Right renal cortex interstitium (tissue), 3 donors: ENCODE measurements at places on chromosomes 3 and 15. TPM values are rescaled to one million over a fixed set of nuclear protein-coding genes. Genes with fewer than 3 reads are reported as not detected.

JAGN1 gene
- polyA plus RNA-seq: 48.1 TPM

LRRN1 gene
- polyA plus RNA-seq: 20.1 TPM

MYO5A gene
- polyA plus RNA-seq: 7.9 TPM

CHRD gene
- 8.2 TPM for polyA plus RNA-seq

DNA sequence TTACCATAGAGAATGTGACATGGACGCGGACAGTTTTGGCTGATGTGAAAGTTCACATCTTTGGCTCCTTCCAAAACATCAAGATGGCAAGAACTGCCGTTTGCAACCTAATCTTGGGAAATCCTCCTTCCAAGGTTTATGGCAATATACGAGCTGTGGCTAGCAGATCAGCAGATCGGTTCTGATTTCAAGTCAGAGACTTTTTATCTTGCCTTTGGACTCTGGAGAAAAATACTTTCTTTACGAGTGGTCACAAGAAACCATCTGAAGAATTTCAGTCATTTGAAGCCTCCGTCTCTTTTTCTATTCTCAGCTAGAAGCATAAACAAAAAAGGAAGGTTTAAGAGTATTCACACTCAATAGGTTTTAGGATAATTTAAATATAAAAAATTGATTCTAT lies 153.5 kb upstream of the MEIS2 start:
- DNase-seq: no peak

DNA sequence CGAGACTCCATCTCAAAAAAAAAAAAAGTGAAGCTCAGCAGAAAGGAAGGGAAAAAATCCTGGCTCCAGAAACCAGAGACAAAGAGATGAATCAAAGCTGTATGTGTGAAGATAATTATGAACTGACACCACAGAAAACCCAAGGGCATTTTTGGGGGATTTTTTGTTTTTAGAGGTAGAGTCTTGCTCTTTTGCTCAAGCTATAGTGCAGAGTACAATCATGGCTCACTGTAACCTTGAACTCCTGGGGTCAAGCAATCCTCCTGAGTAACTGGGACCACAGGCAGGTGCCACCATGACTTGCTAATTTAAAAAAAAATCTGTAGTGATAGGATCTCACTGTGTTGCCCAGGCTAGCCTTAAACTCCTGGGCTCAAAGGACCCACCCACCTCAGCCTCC lies 22.8 kb downstream of the HCLS1 start:
- no peak for DNase-seq

DNA sequence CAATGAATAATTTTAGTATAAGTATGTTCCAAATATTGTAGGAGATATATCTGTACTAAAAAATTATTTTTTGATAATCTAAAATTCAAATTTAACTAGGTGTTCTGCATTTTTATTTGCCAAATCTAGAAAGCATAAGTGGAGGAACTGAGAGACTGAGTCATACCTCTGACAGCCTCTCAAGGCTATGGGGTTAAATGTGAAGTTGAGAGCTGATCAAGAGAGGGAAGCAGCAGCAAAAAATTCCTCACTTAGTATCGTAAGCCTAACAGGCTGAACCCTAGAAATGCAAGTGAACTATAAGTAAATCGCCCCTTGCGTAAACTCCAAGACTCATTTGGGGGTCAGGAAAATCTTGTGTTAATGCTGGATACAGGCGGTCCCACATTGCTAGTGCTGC lies 12.8 kb upstream of the TOPAZ1 start:
- no peak for DNase-seq

- no peak for DNase-seq
Measured at GRCh38 chr15:25417604-25418003, 21.2 kb downstream of the UBE3A start.

- DNase-seq: no peak
Measured at GRCh38 chr3:129162729-129163579, 2.1 kb upstream of the ISY1 start.

DNA sequence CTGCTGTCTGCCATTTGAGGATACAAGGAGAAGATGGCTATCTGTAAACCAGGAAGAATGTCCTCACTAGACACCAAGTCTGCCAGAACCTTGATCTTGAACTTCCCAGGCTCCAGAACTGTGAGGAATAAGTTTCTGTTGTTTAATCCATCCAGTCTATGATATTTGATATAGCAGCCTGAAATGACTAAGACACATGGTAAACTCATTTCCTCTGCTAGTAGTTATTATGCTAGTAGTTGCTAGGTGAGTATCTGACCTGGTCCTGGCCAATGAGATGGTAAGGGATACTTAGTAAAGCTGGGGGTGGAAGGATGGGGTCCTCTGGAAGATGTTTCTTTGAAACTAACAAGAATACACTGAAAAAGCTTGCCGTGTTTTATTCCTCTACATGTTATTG lies 280.7 kb upstream of the ARHGEF26 start:
- DNase-seq: no peak
